Fibroblast of pulmonary artery (primary cell): ENCODE measurements at places on chromosomes 11 and 22.

GRCh38 chr22:38172832-38173640 is 8.6 kb downstream of the PLA2G6 start:
- peak; percentile 89 for DNase-seq

- peak; percentile 33 for DNase-seq
Observed at GRCh38 chr22:27045103-27045947, 387.9 kb downstream of the MIAT start.

DNA sequence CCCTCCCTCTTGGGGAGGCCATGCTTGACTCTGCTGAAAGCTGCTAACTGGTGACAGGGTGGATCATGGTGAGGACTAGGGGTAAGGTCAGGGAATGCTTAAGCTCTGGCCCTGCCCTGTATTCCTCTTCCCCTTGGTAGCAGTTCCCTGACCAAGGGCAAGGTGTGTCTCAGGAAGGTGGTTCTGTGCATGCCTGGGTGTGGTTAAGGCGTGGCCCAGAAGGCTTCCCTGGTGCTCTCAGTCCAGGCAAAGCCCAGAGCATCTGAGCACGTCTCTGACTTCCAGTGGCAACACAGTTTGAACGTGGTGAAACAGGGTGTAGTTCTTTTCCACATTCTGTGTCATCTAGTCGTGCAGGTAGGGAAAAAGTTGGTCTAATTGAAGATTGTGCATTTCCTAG is 53.1 kb upstream of the HORMAD2 start:
- no peak for DNase-seq

- DNase-seq = peak; percentile 24
Observed at GRCh38 chr11:129331217-129331616, 44.4 kb upstream of the BARX2 start.

DNA sequence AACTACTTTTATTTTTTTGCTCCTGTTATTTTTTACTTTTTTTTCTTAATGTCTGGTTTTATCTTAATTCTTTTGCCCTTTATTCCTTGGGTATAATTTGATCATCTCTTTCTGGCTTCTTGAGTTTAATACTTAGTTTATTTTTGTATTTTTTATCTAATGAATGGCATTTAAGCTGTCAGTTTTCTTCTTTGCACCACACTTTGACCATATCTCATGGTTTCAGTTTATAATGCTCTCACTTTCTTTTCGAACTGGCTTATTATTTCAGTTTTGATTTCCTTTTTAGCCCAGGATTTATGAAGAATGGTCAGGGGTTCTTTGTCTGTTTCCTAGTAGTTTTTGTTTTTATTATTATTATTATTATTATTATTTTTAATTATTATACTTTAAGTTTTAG is 48.3 kb downstream of the QSER1 start:
- no peak for DNase-seq

GRCh38 chr11:115707180-115707905 is 203.1 kb upstream of the CADM1 start:
- DNase-seq = no peak

GRCh38 chr22:37430941-37431340 is 3.7 kb upstream of the ELFN2 start:
- DNase-seq = no peak

DNA sequence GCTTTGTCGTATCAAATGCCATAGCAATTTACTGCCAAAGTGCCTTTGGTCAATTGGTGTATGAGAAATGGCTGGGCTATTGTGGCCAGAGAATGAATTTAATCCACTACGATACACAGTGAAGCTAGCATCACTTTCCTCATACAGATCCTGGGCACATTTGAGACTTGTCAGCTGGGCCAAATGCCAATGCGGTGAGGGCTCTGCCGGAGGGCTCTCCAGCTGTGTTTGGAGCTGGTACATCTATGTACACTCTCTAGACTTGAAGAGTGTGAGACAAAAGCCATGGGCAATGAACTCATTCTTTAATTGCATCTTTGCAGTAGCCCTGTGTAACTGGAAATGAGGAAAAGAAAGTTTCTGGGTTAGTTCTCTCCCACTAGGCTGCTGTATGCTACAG is 1052.9 kb downstream of the NTM start:
- DNase-seq = no peak

DNA sequence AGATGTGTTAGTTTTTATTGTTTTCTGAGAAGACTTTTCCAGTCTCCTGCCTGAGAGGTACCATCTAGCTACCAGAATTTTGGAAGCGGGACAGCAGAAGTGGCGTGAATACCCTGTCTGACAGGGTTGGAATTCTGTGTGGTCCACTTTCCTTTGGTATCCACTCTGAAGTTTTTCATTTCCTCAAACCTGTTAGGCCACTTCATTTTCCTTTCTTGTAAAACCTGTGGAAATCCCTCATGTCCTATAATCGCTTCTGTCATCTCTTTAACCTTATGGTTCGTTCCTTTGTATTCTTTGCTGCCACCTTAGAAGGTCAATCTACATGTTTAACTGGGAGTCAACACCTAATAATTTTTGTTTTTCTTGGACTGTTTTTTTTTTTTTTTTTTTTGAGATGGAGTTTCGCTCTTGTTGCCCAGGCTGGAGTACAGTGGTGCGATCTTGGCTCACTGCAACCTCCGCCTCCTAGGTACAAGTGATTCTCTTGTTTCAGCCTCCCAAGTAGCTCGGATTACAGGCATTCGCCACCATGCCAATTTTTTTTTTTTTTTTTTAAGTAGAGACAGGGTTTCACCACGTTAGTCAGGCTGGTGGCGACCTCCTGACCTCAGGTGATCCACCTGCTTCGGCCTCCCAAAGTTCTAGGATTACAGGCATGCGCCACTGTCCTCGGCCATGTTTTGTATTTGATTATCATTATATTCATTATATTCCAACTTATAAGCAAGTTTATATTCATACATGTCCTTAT is 7.1 kb downstream of the SFI1 start:
- no peak for DNase-seq

GRCh38 chr11:45968901-45969300 is 46.4 kb downstream of the LARGE2 start:
- no peak for DNase-seq

- DNase-seq = peak; percentile 11
Observed at GRCh38 chr22:40560551-40560950, 76.0 kb downstream of the MRTFA start.

DNA sequence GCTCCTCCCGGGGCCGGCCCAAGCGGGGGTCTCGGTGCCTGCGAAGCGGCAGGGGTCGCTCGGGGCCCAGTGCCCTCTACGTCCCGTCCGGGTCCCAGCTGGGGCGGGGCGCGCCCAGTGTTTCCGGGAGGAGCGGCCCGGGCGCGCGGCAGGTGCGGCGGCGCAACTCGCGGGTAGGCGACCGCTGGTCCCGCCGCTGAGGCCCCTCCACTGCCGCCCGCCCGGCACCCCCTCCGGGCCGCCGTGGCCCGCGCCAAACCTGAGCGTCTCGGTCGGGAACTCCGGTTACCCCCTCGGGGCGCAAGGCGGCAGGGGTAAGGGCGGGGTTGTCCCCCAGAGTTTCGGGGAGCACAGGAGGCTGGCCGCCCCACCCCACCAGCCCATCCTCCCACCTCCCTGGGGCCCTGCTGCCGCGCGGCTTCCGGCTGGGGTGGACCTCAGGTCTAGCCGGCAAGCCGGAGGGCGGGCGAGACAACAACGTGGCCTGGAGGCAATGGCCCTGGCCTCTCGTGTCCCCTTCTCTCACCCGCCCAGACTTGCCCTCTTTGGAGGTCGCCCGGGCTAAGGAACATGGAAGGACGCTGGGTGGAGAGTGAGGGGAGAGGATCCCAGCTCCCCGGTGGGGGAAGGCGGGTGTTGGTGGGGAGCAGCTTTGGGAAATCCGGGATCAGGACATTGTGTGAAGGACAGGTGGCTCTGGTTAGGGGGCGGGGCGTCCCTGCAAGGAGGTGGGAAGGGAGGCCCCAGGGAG is 398 bp upstream of the CRACR2B start:
- DNase-seq = no peak

GRCh38 chr11:8032576-8033304 is 45.6 kb downstream of the EIF3F start:
- DNase-seq = no peak

DNA sequence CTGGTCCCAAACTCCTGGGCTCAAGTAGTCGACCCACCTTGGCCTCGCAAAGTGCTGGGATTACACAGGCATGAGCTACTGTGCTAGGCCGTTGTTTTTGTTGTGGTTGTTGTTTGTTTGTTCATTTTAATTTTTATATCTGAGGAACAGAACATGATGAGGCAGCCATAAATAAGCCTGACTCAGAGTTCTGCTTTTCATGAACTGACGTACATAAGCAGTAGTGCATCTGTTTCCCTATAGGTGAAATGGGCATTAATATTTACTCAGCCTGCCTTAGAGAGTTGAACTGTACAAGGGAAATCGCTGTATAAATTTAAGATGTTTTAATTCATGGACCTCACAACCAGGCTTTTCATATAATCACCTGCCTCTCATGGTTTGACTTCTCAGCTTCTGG is 80.5 kb downstream of the PDHX start:
- DNase-seq = no peak
